ENCODE measurements at places on chromosomes 4 and X.

GRCh38 chr4:149121023-149121404 lies 678.8 kb upstream of the NR3C2 start:
- no peak for DNase-seq

- no peak for DNase-seq
Observed at GRCh38 chrX:45261005-45261404, 60.3 kb upstream of the DIPK2B start.

GRCh38 chrX:14964500-14964899 lies 91.3 kb downstream of the MOSPD2 start:
- no peak for DNase-seq

DNA sequence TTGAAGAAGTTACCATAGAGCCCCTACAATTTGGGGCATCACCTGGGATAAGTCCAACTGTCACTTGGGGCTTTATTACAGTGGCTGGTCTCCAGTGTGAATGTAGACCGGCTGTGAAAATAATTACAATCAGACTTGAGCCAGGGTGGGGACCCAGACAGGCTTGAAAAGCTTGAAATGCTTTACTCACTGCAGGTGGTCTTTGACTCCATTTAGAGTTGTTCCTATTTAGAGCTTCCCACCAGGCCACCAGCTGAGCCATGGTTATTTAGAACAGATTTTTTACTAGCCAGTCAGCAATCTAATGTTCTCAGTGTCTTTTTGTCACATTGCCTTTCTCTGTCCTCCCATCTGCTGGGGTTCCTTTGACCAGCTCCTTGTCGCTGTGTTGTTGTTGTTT lies 5.7 kb downstream of the ARHGAP10 start:
- DNase-seq: no peak

- no peak for DNase-seq
Observed at GRCh38 chr4:102343964-102344519, 1.2 kb downstream of the SLC39A8 start.

- DNase-seq: no peak
Observed at GRCh38 chr4:153764601-153765368, 5.0 kb upstream of the RNF175 start.

- peak; percentile 44 for DNase-seq
Observed at GRCh38 chrX:3268829-3269228, 77.6 kb downstream of the MXRA5 start.

DNA sequence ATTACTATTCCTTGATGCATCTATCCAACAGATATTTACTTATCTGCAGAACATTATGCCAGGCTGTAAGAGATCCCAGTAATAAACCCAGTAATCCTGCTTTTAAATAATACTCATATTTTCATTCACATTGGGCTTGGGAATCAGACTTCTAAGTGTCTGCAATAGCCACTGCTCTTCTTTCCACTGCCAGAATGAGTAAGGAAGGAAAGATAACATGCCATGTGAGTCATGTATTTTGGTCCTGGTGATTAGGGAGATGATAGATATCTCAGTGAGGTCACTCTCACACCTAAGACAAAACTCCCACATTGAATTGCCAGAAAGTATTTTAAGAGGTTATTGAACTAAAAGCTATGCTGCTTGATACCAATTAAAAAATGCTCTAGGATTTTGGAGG lies 13.9 kb upstream of the HEPH start:
- DNase-seq: no peak

- no peak for DNase-seq
Observed at GRCh38 chrX:102345916-102346315, 93.9 kb downstream of the NXF2B start.

DNA sequence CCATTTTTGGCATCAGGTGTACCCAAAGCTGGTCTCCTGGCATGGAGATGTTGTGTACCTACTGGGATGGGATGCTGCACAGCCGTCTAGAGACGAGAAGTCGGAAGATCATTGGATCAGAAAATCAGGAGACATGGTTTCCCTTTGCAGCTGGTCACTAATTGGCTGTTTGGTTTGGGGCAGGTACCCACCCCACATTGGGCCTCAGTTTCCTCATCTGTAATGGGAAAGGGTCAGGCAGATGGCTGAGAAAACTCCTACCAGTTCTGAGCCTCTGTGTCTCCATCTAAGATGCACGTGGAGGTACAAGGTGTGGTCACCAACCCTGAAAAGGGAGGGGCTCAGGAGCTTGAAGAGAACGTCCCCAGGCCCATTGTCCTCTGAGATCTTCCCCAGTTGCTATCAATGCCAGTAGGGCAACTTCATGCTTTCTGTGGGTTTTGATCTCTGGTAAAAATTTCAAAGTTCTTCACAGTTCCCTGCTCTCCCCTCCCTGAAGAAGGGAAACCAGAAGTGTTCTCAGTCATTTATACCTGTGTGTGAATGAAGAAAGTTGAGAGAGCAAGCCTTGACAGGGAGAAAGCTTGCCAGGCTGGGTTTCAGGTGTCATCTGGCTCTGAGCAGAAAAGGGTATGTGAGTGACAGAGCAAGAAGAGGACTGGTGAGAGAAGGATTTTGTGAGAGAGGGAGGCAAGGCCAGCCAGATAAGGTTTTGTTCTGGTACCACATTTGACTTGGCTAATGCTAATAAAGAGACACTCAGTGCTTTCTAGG lies 15.1 kb downstream of the TSC22D3 start:
- DNase-seq: no peak

- DNase-seq: no peak
Observed at GRCh38 chrX:108396188-108396891, 41.9 kb downstream of the COL4A6 start.

GRCh38 chr4:48334900-48335384 lies 6.4 kb upstream of the SLAIN2 start:
- no peak for DNase-seq

DNA sequence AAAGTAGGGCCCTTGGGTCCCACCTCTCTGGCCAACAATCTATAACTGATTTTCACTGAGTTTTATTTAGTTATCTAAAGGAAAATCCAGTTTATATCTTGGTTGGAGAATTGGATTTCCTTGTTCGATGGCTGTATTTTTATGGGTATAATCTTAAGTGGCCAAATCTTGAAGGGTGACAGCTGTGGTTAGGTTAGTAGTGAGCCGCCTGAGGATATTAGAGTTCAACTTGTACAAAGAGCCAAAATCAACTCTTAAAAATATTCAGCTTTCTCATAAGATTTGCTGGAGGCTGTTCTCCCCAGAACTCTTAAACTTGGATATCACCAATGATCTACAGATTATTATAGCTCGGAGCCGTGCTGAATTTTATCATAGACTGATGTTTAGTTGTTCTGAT lies 54.6 kb upstream of the UNC5C start:
- DNase-seq: no peak

DNA sequence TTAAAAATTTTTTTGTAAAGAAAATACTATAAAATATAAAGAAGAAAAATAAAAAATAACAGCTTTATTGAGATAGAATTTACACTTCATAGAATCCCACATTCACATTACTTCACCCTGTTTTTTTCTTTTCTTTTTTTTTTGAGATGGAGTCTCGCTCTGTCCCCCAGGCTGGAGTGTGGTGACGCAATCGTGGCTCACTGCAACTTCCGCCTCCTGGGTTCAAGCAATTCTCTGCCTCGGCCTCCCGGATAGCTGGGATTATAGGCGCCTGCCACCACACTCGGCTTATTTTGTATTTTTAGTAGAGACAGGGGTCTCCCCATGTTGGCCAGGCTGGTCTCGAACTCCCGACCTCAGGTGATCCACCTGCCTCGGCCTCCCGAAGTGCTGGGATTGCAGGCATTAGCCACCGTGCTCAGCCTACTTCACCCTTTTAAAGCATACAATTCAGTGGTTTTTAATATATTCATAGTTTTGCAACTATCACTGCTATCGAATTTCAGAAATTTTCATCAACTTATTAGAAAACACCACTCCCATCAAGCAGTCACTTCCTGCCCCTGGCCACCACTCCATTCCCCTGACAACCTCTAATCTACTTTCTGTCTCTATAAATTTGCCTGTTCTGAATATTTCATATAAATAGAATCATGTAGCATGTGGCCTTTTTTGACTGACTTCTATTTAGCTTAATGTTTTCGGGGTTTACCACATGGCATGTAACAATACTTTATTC lies 48.7 kb downstream of the TMEM131L start:
- no peak for DNase-seq

DNA sequence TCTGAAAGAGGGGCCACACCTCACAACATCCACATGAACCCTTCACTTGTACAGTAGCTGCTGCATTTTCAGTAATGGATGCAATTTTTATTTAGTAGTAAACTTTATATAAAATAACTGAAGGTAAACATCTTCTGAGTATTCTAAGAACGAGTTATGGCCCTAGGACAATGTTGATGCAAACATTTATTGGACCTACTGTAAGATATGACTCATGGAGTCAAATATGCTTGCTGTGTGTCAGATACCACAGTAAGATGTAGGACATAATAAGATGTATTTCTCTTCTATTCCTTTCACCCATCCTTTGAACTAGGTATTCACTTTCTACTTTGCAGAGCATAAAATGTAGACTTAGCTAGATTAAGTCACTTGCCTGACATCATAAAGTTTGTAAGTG lies 87.6 kb downstream of the TEX13C start:
- no peak for DNase-seq

- no peak for DNase-seq
Observed at GRCh38 chrX:19326567-19326966, 17.2 kb upstream of the PDHA1 start.

- DNase-seq: no peak
Observed at GRCh38 chr4:27006646-27007045, 146.0 kb downstream of the STIM2 start.

DNA sequence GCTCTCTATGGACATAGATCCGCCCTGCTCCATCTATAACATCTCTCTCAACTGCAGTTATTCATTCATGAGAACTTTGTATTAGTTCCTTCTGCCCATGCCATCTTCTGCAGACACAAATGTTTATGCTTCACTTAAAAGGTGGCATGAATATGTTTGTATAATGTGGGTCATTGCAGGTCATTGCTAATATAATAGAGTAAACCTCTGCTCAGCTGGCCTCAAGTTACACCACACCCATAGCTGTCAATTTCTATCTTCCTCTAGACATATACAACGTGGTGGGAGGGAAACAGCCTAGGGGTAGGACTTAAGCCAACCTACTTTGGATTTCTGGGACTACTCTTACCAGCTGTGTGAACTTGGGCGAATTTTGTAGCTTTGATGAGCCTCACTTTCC lies 129.8 kb downstream of the ATXN3L start:
- DNase-seq: no peak

- DNase-seq: no peak
Observed at GRCh38 chr4:104941661-104942062, 205.0 kb upstream of the TET2 start.

DNA sequence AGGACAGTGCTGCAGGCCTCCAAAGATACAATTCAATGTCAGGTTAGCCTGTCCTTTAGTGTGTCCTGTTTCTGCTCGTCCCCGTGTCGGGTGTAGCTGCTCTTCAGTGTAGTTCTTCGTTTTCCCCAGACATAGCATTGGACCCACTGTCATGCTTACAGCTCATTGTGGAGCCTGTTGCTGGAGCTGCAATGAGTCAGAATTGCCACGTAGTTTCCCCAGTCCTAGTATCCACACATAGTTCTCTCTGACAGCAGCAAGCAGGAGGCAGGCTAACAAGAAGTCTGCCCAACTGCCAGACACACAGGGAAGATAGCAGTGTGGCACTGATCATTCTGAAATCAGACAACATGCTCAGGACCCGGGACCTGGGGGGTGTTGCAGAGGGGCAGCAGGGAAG lies 49.2 kb downstream of the MOSPD2 start:
- peak; percentile 33 for DNase-seq

GRCh38 chr4:97892592-97893266 lies 250.5 kb downstream of the STPG2 start:
- DNase-seq: no peak

GRCh38 chr4:57037982-57038604 lies 59.4 kb downstream of the POLR2B start:
- DNase-seq: no peak

DNA sequence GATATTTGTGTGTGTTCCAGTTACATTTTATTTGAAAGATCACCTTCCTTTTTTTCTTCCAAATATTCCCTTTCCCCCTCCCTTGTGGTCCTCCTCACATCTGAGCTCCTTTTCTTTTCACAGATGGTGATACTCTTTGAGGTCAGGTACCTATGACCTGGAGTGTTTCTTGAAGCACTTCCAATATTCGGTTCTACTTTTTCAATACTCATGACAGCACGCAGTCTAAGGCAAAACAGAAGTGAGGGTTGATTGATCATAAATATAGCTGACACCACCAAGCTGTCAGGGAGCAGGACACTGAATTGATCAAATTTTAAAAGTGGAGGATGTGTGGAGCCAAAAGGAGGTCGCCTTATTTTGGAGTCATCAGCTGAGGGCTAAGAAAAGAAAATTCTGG lies 334.4 kb upstream of the MAGEB2 start:
- DNase-seq: no peak

- no peak for DNase-seq
Observed at GRCh38 chrX:66221856-66222255, 57.8 kb downstream of the HEPH start.

DNA sequence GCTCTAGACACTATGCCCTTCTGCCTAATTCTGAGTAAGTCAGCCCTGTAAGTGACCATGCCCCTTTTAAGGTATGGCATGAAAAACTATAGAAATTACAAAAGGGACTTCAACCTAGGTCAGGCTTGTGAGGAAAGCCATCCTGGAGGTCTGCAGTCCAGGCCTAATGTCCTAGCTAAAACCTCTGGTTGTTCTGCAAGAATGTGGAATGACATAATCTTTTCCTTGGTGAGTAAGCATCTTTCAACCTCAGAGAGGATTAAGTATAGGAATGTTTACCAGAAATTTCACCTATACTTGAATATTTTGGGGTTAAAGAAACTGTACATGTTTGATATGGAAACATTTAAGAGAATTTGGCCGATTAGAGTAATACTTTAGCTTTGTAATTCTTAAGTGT lies 23.8 kb upstream of the HPSE start:
- DNase-seq: peak; percentile 45

- no peak for DNase-seq
Observed at GRCh38 chr4:86853209-86853608, 4.0 kb upstream of the SLC10A6 start.

- DNase-seq: no peak
Observed at GRCh38 chr4:154049457-154050181, 260.7 kb upstream of the SFRP2 start.

GRCh38 chrX:5220421-5220820 lies 1008.2 kb downstream of the NLGN4X start:
- no peak for DNase-seq

DNA sequence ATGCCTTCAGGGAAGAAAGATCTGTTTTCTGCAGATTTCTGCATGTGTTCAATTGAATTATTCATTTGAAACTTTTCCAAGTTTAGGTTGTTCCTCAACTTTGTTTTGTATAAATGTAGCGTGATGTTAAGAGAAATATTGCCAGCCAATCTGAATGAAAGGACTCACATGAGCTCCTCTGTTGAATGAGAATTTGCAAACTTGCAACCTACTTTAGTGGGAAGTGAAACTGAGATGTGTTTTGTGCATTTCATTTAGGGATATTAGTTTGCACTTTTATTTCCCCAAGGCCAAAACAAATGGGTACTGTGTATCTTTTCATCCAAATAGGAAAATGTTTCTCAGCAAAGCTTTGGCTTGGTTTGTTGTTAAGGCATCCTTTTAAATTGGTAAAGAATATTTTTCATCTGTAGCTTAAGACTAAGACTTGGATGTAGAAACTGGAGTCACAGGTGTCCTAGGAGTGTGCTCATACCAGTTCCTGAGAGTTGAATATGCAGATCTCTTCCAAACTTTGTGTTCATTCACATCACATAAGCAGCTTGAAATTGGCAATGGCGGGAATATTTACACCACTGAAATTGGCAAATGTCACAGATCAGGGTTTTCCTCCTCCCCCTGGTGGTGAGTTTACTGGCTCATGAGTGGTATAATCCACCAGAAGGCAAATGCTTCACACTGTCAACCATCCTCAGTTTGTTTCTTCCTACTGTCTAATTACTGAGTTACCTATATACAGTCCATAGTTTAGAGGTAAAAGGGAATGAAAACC lies 193.6 kb upstream of the BANK1 start:
- DNase-seq: no peak
